ENCODE measurements at places on chromosomes 2 and 18.

DNA sequence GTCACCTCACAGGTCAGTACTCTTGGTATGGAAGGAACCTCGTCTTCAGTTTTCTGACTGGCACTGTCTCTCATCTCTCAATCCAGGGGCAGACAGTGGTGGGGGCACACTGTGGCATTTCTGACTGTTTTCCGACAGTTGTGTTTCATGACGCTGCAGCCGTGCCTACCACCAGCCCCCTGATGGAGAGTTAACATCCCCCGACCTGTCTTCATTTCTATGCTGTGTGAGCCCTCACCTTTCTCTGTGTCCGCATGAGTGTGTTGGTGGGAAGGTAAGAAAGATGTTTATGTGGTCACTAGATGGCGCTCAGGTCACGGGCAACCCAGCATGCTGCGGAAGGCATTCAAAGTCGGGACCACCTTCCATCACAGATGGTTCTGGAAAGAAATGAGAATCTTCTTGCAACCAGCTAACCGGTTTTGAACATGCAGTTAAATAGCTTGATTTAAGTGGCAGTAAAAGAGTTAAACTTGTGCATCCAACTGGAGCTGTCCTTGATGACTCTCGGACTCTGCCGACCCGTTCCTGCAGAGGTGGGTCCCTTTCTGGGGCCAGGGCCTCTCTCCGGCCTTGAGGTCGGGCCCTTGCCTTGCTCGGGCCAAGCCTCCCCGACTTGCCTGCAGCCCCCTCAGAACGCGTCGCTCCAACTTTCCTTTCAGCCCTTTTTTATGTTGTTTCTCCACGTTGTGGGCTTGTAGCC, 92.4 kb downstream of the DYSF start:
- DNase-seq, result peak; percentile 85

GRCh38 chr2:180222644-180223043, 215.5 kb upstream of the CWC22 start:
- DNase-seq, result peak; percentile 91

- peak; percentile 31 for DNase-seq
These were observed 675 bp downstream of the PRKD3 start for GRCh38 chr2:37323781-37324535.

- DNase-seq, result no peak
These were observed 52.9 kb downstream of the CCDC141 start for GRCh38 chr2:178997067-178997466.

GRCh38 chr2:177989029-177989885, 83.3 kb downstream of the PDE11A start:
- no peak for DNase-seq

DNA sequence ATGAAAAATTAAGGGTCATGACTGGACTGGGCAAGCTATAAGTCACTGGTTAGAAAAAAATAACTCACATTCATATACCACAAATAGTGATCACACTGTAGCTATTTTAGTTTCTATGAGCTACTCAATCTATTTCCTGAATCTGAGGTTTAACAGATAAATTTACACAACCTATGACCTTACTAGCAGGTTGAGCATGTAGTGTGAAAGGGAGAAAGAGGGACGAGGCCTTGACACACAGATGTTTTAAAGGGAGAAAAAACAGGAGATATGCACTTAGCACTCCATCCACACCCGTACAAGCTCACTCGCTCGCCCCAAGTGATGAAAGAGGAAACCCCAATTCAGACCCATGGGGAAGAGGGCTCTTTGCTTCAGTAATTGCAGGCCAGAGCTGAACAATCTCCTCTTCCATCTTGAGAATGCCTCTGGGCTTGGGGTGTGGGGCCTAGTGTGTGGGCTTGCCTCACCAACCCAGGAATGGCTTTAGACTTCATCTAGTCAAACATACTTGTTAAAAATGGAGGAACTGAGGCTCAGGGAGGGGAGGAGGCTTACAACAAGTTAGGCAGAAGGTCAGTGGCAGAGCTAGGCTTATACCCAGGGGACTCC, 10.7 kb downstream of the CYRIA start:
- DNase-seq, result no peak

- DNase-seq, result no peak
These were observed 118.1 kb upstream of the EPAS1 start for GRCh38 chr2:46179037-46179621.

GRCh38 chr2:72603481-72603880, 222.4 kb downstream of the EXOC6B start:
- DNase-seq, result no peak

DNA sequence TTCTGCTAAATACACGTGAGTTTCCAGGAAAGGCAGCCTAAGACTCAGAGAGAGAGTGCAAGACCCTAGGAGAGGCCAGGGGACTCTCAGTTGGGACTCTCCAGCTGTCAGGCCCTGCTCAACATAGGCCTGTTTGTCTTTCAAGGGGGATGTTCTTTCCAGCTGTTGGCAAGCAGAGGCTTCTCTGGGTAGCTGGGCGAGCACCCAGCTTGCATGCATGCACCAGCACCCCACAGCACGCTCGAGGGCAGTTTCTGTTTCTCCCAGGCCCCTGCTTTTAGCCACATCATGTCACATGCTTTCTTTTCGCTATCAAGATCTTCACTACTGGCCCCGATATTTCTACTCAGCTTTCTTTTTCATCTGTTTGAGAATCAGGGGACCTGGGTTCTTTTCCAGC, 479.3 kb upstream of the HS6ST1 start:
- no peak for DNase-seq

DNA sequence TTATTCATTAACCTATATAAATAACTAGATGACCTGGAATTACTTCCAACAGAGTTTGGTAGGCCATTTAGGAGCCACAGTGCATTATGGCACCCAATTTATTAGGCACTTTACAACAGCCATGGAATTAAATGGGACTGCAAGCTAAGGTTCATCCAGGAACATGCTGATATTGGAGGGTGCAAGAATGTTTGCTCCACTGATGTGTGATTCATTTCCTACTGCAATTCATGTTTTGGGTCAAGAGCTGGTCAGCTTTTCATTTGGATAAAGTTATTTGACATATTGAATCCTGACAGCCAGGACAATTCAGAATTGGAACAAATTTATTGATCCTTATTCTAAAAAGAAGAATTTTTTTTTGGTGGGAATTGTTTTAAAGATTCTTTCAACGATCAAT, 11.8 kb upstream of the LYPD1 start:
- DNase-seq, result no peak

DNA sequence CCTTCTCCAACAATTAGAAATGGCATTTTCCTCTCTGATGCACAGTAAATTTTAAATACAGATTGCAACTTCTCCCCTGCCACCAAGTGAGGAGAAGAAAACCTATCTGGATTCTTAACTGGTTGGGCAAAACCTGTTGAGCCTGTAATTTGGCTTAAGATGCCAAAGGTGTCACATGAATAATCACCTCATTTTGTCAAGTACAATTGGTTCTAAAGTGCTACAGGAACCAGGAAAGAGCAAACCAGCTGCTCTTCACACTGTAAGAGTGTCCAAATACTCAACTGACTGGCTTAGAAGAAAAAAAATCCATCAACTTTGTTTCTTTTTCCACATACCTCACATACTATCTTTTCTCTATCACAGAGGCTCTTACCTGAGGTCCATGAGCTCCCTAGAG, 35.4 kb downstream of the NPC1 start:
- DNase-seq, result no peak

DNA sequence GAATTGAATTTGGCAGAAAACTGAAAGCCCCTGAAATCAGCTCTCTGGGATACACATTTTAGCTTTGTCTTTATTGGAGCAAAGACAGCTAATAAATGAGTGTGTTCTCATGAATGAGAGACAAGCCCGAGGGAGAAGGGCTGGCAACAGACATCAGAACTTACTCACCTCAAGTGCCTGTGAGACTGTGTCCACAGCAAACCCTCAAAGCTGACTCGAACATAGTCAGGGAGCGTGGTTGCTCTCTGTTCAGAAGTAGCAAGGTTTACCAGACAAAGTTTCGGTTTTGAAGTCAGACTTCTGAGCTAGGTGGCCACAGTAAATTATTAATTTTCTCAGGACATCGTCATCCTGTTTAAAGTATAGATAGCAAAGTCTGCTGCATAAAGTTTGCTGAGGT, 207.9 kb downstream of the CMPK2 start:
- no peak for DNase-seq

- DNase-seq, result no peak
These were observed 99.7 kb upstream of the CYRIA start for GRCh38 chr2:16765356-16765755.

GRCh38 chr18:24055878-24056277, 41.3 kb downstream of the TTC39C start:
- peak; percentile 91 for DNase-seq

- no peak for DNase-seq
These were observed 523.9 kb downstream of the TNS1 start for GRCh38 chr2:217478831-217479455.

DNA sequence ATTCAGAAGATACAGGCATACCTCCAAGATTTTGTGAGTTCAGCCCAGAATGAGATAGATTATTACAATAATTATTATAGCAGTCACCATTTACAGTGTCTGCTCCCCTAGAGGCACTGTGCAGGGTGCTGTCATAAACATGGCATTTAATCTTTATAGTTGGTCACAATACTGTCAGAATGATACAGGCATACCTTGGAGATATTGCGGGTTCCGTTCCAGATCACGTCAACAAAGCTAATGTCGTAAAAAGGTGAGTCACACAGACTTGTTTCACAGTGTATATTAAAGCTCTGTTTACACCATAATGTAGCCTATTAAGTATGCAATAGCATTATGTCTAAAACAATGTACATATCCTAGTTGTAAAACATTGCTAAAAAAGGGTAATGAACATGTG, 45.6 kb downstream of the ZRANB3 start:
- no peak for DNase-seq

DNA sequence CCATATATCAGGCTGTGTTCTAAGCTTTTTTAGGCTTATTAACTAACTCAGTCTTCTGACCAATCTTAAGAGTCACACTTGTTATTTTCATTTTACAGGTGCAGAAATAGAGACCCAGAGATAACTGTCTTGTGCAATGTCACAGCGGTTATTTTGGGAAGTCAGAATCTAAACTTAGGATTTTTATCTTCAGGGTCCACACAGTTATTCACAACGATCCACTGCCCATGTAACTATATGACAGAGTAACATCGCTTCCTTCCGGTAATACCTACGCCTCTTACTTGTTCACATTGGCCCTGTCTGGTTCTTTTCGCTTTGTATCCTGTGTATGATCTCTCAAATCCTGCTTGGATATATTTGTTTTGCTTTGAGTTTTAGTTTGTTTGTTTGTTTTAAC, 631.7 kb downstream of the LRP1B start:
- DNase-seq, result no peak

DNA sequence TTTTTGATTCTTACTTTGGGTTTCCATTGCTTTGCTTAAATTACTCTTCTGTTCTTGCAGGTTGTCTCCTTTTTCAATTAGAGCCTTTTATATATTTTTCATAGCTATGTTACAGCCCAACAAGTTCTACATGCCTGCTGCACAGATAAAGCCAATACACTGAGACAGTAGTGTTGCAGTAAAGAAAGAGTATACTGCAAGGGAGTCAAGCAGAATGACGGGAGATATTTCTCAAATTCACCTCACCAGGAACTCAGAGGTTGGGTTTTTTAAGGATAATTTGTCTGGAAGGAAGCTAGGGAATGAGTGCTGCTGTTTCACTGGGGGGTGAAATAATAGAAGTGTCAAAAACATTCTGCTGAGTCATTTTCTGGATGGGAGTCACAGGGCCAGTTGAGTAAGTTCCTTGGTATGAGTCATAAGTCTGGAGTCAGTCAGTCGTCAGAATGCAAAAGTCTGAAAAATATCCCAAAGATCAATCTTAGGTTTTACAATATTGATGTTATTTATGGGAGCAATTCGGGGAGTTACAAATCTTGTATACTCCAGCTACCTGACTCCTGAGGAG, 193.0 kb upstream of the RGPD4 start:
- DNase-seq, result no peak

- no peak for DNase-seq
These were observed 455.4 kb upstream of the LRRTM4 start for GRCh38 chr2:77977471-77978063.

- no peak for DNase-seq
These were observed 253.2 kb upstream of the CTAGE1 start for GRCh38 chr18:22670914-22671313.

GRCh38 chr2:119157850-119158511, 570 bp downstream of the C1QL2 start:
- peak; percentile 40 for DNase-seq

GRCh38 chr2:144357623-144358373, 162.1 kb downstream of the ZEB2 start:
- no peak for DNase-seq

DNA sequence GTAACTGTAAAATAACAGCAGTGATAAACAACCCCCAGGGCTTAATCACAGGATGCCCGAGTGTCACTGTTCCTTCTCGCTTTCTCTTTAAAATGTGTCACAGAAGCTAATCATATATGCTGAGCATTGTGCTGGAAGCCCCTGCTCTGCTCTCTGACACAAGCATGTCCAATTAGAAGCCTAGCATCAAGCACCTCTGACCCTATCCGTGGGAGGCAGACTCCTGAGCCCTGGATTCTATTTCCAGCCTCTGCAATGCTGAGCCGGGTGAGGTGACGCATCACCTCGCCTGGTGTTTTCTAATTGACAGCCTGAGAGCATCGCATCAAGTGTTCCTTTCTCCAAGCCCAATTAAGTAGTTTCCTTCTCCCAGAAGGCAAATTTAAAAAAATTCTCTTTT, 19.7 kb upstream of the SCG2 start:
- no peak for DNase-seq

- DNase-seq, result peak; percentile 69
These were observed 80.0 kb downstream of the ETAA1 start for GRCh38 chr2:67476809-67477790.

GRCh38 chr18:77138270-77138669, 5.7 kb upstream of the MBP start:
- no peak for DNase-seq

DNA sequence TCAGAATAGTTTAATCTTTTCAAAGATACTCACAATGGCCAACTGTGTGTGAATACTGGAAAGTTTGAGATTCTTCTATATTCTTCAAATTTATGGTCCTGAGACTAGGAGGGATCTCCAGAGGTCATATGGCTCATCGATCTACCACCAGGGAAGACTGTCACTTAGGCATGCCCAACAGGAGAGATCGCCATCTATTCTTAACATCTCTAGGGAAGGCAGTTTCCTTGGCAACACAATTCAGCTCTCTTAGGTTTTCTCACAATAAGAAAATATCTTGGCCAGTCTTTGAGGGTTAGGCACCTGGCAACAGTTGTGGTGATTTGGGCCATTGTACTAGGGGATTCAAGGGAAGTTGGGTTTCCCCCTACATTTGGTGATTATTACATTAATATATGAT, 107.2 kb downstream of the GALNT3 start:
- no peak for DNase-seq

DNA sequence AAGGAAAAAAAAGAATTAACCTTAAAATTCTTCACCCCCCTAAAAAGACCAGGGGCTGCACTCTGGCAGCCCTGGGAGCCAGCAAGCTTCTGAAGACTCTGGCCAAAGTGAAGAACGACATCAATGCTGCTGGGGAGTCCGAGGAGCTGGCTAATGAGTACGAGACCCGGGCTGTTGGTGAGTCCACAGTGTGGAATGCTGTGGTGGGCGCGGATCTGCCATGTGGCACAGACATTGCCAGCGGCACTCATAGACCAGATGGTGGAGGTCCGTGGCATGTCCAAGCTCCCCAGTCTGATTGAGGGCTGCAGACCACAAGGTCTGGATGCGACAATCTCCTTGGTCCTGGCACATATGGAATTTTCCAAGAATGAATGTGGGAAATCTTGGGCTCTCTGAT, 47.4 kb downstream of the TRPM8 start:
- DNase-seq, result no peak

- no peak for DNase-seq
These were observed 92.3 kb downstream of the TTC27 start for GRCh38 chr2:32719933-32720716.

GRCh38 chr2:184004289-184004947, 593.9 kb upstream of the ZNF804A start:
- DNase-seq, result peak; percentile 85

GRCh38 chr18:48943333-48943732, 7.4 kb downstream of the SMAD7 start:
- no peak for DNase-seq
